ENCODE measurements at places on chromosomes 12 and 14.

GRCh38 chr14:71905860-71906259 is 26.4 kb upstream of the RGS6 start:
- DNase-seq, result no peak

DNA sequence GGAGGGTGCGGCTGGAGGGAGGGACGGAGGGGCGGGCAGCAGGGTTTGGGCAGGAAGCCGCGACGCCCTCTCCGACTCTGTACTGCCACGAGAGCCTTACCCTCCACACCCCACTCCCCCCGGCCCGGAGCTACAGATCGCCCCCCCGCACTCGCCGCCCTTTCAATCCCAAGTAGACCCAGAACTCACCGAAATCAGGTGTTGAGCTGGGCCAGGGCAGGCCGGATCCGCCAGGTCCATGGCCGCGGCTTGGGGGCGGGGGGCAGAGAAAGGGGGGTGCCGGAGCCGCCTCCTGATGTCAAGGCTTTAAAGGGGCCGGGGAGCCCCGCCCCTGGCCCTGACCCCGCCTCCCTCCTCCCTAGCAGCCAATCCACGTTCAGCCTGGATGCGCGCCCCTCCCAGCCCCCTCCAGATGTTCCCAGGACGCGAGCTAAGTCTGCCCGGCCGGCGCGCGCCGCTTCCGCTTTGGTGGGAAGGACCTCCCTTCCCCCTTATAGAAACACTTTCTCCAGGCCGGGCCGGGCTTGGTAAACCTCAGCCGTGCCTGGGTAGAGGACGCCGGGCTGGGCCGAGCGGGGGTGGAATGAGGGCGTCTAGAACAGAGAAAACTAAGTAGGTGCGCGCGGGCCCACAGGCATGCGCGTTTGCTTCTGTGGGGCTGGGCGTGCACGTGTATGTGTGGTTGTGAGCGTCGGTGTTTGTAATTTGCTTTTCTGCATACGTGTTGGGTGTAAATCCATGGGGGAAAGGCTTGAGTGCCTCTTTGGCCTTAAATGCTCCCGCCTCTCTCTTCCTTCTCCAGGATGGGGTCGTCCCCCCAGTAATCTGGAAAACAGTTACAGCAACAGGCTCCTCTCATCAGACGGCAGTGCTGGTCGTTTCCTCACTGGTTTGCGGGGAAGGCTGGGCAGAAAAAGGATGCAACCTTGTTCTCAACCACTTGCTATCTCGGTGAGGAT is at the start of gene NCKAP5L:
NCKAP5L (minus strand) TSS at position 281 of the 959 bp plus-strand sequence. CDS start 24,369 bp downstream, outside the sequence.
- DNase-seq, result peak; percentile 96

DNA sequence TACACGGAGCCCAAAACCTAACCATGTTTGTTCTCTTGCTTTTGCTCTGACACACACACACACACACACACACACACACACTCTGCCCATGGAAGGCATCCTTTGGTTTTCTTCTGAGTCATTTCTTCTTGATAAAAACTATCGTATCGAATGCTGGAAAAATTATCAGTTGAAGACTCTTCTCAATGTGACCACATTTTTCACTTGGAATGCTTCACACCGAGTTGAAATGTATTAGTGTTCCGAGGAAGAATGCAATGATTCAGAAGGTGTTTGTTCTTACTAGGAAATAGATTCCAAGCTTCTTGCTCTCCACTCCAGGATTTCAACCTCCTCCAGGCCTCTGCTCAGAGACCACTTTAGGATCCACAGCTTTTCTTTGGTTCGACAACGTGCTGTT is 226.3 kb downstream of the MON2 start:
- peak; percentile 6 for DNase-seq

- DNase-seq, result no peak
Measured at GRCh38 chr14:24074625-24075484, 3.5 kb downstream of the CPNE6 start.

DNA sequence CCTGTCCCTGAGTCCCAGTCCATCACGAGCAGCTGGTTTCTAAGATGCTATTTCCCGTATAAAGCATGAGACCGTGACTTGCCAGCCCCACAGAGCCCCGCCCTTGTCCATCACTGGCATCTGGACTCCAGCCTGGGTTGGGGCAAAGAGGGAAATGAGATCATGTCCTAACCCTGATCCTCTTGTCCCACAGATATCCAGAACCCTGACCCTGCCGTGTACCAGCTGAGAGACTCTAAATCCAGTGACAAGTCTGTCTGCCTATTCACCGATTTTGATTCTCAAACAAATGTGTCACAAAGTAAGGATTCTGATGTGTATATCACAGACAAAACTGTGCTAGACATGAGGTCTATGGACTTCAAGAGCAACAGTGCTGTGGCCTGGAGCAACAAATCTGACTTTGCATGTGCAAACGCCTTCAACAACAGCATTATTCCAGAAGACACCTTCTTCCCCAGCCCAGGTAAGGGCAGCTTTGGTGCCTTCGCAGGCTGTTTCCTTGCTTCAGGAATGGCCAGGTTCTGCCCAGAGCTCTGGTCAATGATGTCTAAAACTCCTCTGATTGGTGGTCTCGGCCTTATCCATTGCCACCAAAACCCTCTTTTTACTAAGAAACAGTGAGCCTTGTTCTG is 41.6 kb downstream of the DAD1 start:
- peak; percentile 8 for DNase-seq

GRCh38 chr14:58796242-58797009 is 158.7 kb downstream of the DACT1 start:
- DNase-seq, result no peak

- peak; percentile 61 for DNase-seq
Measured at GRCh38 chr14:68843471-68844209, 50.8 kb upstream of the ZFP36L1 start.

DNA sequence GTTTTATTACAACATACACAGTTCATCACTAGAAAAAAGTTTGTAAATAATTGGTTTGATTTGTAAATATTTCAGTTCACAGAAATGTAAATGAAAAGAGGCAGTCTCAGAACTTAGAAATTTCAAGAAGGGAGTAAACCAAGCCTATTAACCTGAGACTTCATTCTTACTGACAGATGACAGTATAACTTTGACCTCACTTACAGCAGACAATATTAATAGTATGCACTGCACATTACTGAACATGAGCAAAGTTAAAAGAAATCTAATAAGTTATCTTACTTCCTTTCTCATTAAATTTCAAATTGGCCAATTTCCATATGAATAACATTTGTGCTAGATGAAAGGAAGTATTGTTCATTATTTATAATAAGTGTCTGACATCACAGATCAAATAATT is 235.8 kb downstream of the SLC6A15 start:
- DNase-seq, result no peak

DNA sequence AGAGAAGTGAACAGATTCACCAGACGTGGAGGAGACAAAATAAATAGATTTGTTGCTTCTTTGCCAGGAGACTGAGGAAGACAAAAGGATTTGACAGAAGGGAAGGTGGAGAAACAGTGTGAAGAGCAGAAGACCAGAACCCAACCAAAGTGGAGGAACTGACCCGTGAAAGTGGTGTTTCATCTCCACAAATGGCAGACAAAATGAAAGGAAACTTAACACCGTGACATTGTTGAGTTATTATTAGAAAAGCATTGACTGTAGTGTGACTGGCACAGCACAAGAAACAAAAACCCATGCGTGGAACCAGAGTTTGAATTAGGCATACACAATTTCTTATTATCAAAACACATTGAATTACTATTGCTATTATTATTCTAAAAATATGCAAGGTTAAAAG is 518.1 kb downstream of the TMEM121 start:
- no peak for DNase-seq

- no peak for DNase-seq
Measured at GRCh38 chr14:34629344-34629656, 648 bp downstream of the SNX6 start.

DNA sequence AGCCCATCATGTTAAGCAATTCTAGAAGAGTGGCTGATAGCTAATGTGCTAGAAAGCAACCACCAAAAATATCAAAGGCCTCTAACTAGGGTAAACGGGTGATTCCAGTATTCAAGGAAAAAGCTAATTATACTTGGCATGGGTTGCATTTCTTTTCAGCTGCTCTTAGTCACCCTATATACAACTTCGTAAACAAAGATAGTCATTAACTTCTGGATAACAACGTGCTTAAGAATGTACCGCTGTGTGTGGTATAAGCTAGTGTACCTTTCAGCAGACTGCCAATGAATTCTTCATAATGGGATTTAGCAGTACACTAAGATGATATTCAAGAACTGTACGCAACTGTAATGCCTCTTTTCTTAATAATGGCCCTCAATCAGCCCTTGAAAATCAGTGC is 42.2 kb upstream of the SLC6A13 start:
- no peak for DNase-seq

DNA sequence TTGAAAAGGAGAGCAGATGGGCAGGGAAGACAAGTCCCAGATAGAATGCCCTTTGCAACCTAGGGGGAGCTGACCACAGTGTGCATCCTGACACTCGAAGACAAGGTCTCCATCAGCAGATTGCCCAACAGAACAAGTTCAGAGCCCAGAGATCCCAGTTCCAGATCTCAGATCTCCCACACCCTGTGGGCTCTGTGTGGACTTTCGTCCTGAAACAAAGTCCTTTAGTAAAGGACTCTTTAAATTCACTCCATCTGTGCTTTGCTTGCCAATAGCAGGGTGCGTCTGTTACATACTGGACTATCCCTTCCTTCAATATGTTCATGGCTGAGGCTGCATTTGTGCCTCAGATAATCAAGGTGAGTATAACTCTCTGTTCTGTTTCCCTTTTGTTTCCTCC is 8.7 kb upstream of the C1RL start:
- DNase-seq, result no peak

- peak; percentile 43 for DNase-seq
Measured at GRCh38 chr12:120119271-120119973, 2.9 kb upstream of the RAB35 start.

- DNase-seq, result peak; percentile 66
Measured at GRCh38 chr12:69070319-69071090, 137.5 kb upstream of the CPM start.

GRCh38 chr14:50979941-50980850 is 35.9 kb upstream of the PYGL start:
- DNase-seq, result no peak

GRCh38 chr12:118058881-118059280 is 2.1 kb downstream of the WSB2 start:
- no peak for DNase-seq

DNA sequence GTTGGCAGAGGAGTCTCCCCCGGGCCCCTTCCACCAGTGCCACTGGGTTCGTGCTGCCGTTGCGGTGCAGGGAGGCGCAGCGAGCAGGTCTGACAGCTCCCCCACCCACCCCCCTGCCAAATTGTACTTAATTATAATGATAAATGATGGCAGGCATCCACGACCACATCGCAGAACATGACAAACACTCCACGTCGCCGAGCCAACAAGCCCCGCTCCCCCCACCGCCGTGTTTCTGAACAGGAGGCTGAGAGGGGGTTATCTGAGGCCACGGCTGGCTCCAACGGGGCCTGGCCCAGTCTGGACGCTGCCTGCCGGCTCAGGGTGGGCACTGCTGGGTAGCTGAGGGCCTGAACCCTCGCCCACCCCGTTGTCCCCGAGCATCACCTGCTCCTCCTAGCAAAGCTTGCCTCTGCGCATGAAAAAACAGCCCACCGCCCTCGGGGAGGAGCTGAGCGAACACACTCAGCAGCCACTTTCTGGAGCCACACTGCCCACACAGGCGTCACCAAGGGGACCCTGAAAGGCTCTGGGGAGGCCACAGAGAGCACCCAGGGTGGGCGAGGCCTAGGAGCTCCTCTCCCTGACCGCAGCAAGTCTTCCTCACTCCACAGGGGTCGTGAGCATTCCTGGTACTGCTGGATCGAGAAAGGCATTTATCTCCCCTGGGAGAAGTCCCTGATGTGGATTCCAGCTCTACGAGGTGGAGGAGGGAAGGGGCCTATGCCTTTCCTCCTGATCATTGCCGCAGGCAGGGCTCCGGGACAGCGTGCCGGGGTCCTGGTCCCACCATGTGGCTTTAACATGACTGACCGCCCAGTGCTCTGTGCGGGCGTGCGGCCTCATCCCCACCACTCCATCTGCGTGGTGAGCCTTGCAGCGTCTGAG is 35.4 kb upstream of the DIO3 start:
- no peak for DNase-seq

- peak; percentile 79 for DNase-seq
Measured at GRCh38 chr12:92955997-92956663, 27.0 kb upstream of the EEA1 start.

DNA sequence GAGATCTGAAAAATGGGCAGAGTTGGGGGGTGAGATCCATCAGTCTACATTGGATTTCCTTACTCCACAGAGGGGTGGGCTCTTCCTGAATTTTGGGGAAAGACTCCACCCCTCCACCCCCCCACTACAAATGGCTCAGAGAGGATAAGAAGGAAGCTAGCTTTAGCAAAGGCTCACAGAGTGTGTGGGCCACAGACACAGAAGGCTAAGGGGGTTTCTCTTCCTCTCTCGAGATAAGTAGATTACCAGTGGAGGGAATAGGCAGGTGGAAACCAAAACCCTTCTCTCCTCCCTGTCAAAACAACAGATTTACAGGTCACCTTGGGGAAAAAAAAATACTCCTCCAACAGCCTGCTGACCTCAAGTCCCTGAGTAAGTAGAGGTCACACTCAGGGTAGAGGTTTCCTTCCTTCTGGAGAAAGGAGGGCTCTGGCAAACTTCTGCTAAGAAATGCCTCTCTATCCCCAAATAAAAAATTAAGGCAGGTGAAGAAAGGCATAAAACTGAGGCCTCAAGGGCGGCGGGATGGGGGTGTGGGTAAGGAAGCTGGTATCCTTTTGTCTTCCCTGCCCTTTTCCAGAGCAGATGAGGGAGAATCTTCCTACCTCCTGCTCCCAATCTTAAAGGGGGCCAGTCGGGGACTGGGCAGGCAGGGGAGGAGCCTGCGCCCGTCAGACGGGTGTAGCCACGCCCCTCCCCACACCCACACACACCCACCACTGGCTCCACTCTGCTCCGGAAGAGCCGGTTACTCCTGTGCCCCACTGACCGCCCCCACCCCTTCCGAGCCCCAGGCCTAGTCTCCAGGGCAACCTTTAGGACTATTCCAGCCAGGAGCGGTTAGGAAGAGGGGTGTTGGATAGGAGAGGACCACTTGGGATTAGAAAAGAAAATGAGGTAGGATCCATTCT is 1.9 kb upstream of the BAZ2A start:
- peak; percentile 38 for DNase-seq

DNA sequence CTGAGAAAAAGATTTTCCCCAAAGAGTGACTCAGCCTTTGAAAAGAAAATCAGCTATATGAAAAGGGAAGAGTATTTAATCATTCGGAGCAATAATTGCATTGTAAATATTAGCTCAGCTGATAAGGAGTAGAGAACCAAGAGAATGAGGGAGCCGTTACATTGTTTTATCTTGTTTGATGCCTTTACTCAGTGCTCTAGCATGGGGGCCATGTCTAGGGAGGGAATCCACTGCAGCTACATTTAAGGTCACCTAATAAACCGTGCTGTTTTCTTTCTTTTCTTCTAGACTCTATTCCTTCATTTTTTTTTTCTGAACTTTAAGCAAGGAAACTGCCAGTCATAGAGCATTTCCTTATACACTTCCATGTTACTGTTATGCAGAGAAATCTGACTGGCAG is 447.0 kb downstream of the DIO2 start:
- DNase-seq, result no peak
